ENCODE measurements at places on chromosomes 7 and 10. TPM values are rescaled to one million over a fixed set of nuclear protein-coding genes. Genes with fewer than 3 reads are reported as not detected.
A peak's percentile ranks its signal among the peaks of the same experiment; 100 is the strongest.

The SLC13A1 gene
- total RNA-seq: not detected

The ANXA8L1 gene
- not detected for total RNA-seq

GRCh38 chr10:33487014-33487776 is 152.7 kb upstream of the NRP1 start:
- DNase-seq: peak; percentile 27

GRCh38 chr10:108465871-108466641 is 1301.5 kb upstream of the SORCS1 start:
- DNase-seq: no peak

DNA sequence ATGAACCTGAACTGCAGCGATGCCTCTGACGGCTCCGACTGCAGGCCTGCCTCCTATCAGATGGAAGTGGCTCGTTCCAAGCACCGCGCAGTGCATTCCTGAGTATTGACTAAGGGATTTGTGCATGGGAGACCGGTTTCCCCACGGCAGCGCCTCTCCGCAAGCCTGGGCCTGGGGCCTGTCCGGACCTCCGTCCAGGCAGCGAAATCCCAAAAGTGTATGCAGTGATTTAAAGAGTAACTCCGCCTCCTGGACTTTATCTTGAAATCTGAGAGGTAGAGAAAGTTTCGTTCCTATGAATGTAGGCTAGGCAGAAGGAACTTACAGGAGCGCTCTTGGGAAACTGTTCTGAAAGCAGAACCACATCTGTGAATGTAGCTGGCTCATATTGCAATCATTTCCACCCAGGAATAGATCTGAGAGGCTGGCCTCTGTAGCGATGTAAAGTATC is 106.2 kb upstream of the CELF2 start:
- DNase-seq: peak; percentile 85

DNA sequence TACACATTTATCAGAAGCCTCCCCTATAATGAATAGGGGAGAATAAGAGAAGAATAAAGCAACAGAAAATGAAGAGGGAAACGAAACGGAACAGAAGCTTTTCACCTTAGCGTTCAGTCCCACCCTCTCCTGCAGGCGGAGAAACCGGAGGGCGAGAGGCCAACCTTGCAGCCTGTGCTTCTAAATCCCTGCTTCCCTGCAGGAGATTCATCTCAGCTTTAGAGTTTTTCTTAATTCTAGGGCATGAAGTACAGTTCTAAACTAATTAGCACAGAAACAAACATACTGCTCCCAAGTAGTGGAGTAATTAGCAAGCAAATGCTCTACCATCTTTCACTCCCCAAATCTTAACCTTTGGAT is 107.2 kb downstream of the CUBN start:
- no peak for DNase-seq

DNA sequence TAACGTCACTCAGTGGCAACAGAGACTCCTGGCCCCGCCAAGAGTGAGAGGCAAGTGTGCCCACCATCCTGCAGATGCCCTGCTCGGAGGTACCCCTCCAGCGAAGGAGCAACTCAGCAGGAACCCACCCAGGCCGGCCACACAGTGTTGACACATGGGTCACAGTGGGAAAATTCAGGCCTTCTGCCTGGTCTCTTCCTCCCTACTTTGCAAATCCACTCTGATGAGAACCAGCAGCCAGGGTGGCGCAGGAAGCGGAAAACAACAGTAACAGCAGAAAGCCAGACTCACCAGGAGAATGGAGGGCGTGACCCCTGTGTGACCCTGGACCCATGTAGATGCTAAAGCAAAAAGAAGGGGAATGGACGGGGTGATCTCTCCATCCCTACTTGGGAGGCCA is 53.8 kb downstream of the CTBP2 start:
- DNase-seq: no peak

- DNase-seq: no peak
Observed at GRCh38 chr10:46538717-46539426, 17.6 kb downstream of the GPRIN2 start.

DNA sequence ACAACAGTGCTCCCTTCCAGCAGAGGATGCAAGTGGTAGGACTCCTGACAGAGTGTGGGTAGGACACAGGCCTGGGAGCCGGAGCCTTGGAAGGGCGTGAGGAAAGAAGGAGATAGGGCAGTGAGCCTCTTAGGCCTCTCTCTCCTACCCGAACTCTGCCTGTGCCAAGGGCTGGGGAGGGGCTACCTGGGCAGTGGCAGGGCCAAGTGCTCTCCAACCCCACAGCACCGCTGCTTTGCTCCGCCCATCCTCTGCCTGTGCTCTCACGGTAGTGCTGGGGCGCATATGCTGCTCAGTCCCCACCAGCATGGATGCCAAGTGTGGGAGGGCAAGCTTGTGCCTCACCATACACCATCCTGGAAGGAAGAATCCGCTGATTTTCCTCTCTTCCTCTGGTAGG is 7.5 kb downstream of the FAM131B start:
- no peak for DNase-seq
